ENCODE measurements at places on chromosomes 6 and 20.

DNA sequence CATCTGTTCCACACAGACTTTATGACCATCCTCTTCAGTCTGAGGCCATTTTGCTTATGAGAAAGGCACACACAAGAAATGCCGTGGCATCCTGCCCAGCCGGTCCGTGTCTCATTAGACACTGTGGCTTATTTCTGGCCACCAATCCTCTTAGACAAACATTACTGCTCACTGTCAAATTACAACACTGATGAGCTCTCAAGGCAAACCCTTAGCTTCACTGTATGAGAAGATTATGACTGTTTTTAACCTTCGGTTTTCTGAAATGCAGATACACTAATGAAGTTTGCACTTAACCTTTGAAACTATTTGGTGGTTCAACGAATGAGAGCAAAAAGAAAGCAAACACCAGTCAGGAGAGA lies 50.5 kb upstream of the DST start:
- peak; percentile 89 for DNase-seq

- DNase-seq, result no peak
Measured at GRCh38 chr6:7165890-7166267, 58.1 kb downstream of the RREB1 start.

DNA sequence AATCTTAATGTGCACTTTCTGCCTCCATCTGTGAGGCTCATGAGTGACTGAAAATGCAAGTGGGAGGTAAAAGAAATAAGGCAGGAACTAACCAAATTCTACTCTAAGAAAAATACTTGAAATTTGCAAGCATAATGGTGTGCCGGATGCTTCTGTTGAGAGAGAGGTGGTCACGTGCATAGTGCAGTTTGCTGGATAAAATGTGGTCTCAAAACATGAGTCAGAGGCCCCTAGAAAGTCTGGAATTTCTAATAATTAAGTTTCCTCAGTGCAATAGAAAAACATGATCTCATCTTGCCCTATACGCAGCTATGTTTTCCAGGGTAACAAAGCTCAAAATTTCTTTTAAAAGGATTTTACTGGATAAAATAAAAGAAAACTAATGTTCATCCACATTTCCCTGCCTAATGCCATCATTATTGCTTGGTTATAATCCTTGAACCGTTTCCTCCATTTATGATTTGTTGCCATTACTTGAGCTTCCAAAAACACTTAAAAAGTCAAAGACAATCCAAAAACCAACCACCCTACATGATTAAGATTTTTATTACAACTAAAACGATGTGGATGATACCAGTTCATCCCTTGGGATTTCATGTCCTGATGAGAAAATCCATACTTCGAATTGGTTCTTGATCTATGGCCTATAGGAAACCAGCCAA lies 351.7 kb upstream of the ARID1B start:
- DNase-seq, result peak; percentile 90

- DNase-seq, result no peak
Measured at GRCh38 chr6:119077643-119078375, 655 bp downstream of the FAM184A start.

DNA sequence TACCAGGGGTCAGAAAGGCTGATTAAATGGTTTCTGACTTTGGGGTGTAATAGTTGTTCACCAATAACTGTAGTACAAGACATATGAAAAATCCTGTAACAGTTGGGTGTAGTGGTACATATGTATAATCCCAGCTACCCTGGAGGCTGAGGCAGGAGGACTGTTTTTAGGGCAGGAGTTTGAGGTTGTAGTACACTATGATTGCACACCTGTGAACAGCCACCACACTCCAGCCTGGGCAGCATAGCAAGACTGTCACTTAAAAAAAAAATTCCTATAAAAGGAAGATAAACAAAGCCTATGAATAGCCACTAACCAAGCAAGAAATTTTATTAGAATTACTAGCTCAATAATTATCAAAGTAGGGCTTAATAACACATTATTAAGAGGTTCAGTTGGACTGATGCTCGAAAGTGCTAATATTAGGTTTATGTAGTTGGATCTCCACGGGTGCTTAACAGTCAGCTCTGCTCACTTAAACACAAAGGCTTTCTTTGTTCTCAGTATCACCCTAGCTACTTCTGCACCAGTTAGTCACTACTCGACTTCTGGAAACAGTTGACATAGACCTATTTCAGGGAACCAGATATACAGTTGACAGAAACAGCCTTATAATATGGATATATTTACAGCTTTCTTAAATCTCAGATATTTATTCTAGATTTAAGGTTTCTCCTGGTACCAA lies 113.0 kb downstream of the MTFR2 start:
- DNase-seq, result no peak

All from stromal cell of bone marrow (primary cell).